ENCODE measurements at places on chromosomes 1 and 21. TPM values are rescaled to one million over a fixed set of nuclear protein-coding genes. Genes with fewer than 3 reads are reported as not detected.

The ZNF678 gene
- total RNA-seq, result 19.6 TPM

DNA sequence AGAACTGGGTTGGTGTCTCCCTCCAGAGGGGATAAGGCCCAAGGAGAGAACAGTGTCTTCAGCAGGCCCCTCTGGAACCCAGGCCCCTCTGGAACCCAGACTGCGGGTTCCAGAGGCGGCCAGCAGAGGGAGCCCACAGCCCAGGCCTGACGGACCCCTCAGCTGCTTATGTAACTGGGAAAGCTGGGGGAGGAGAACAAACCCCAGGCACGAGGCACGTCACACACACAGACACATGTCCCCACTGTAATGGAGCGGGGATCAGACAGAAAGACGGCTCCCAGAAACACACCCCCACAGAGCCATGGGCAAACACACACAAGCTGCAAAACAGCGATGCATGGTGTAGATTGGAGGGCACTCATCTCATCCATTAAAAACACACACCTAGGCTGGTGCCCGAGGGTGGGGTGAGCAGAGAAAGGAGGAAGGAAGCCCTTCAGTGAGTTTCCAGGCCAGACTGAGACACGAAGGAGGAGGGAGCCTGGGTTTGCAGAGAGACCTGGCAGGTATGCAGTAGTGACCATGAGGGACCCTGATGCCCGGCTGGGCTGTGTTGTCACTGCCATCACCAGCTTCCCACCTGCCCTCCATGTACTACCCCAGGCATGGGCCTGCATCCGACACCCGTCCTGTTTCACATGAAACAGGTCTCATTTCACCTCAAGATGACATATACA, 2.8 kb upstream of the IGSF8 start:
- no peak overlapping the region for H3K4me3 ChIP-seq
- no peaks in the 10 kb centered on the region for H3K27me3 ChIP-seq
- H3K27ac ChIP-seq, result no peak overlapping the region
- DNase-seq, result peak; percentile 91
- peaks cover 27% of the 10 kb centered on the region for H3K4me1 ChIP-seq
- H3K36me3 ChIP-seq, result no peaks in the 10 kb centered on the region

DNA sequence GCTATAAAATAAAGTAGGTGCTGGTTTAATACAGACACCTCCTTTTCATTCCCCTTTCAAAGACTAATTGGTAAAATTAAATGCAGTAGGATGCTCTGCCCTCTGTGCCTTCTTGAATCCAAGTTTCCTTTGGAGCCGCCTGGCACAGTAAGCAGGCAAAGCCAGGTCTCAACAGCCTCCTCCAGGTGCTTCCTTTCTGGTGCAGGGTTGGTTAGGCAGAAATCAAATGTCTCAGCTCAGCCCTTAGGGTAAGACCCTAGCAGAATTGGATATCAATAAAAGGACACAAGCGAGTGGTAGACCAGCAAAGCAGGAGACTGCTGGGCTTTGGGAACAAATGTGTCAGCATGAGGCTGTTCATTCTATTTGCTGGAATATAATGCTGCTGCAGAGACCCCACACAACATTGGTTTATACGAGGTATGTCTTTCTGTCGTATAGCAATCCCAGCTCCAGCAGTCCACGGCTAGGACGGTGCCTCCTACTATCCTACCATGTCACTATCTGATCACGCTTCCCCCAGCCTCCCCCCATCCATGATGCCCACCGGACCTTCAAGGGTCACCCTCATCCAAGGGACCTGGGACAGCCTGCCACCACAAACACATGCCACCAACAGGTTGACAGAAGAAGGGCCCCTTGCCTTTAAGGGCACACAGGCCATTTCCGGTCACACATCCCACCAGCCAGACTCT, 58.4 kb downstream of the CAPN2 start:
- DNase-seq, result no peak
- H3K27me3 ChIP-seq, result no peaks in the 10 kb centered on the region
- H3K4me3 ChIP-seq, result no peak overlapping the region
- no peaks in the 10 kb centered on the region for H3K36me3 ChIP-seq
- peaks cover 6% of the 10 kb centered on the region for H3K4me1 ChIP-seq
- H3K27ac ChIP-seq, result no peak overlapping the region

DNA sequence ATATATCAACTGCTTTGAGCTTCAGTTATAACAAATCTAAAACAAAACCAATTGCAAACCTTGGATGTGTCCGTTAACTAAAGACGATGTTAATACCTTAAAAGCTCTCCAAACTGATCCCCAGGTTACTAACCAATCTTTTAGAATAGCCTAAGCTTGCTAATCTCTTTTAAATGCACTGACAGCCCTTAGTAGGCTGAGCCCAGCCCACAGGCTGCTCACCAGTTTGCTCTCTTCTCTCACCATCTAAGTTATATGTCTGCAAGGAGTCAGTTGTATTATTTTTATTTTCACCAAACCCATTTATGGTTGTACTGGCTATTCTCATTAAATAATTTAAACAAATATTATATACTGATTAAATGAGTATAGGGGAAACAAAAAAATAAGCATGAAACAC, 199.5 kb downstream of the ADGRL2 start:
- no peak overlapping the region for H3K27ac ChIP-seq
- no peaks in the 10 kb centered on the region for H3K4me1 ChIP-seq
- no peak for DNase-seq
- H3K27me3 ChIP-seq, result no peaks in the 10 kb centered on the region

DNA sequence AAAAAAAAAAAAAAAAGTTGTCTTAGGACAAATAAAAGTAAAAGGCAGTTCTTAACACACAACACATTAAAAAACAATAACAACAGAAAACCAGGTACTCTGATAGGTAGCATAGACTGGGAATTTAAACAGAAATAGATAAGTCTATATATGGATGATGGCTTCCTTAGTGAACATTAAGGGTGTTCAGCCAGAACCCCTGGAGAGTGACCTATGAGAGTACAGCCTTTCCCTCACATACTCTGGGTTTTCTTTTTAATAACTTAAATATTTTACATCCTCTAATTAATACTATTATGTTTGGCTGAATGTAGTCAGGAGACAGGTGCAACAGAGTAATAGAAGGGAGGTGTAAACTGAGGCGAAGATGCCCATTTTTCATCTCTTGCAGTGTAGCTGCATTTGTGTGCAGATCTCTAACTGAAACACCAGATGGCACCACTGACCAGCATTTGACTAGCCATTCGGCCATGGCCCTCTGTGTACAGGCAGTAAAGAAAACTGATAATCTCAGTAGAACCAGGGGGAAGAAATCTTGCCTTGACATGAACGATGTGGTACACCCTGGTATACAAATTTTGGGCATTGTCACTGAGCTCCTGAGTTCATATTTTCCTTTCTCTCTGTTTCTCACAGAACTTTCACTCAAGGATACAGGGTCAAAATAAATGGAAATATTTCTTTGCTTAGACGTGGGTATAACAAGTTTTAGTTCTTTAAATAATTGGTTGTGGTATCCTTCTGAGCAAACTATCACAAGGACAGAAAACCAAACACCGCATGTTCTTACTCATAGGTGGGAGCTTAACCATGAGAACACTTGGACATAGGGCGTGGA, 7.6 kb downstream of the TTF2 start:
- peaks cover 11% of the 10 kb centered on the region for H3K4me1 ChIP-seq
- no peak overlapping the region for H3K27ac ChIP-seq
- no peaks in the 10 kb centered on the region for H3K27me3 ChIP-seq
- H3K4me3 ChIP-seq, result no peak overlapping the region

DNA sequence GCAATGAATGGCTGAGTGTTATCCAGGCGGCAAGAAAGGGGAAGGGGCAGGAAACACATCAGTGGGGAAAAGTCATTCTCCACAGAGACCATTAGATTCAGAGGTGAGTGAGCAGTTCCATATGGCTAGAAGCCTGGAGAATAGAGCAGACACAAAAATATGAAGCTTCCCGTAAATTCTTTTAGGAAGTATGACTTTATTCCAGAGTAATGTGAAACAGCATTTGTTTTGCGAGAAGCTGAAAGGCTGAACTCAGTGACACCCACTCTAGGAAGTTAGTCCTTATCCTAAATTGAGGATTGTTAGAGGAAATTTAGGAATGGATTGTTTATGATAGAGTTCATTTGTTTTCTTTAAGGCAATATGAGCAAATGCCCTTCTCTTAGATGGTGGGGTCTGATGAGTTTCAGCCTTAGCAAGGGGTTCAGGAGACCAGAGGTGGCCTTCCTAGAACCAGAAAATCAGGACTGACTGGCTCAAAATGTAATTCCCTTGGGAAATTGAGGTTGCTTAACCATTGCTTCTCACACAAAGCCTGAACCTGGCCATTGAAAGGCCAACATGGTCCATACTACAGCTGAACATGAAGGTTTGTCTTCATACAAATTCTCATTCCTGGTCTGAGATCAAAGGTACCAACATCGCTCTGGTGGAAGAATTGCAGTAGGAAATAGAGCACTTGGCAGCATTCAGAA, 167.5 kb downstream of the TPR start:
- no peaks in the 10 kb centered on the region for H3K4me1 ChIP-seq
- no peak overlapping the region for H3K4me3 ChIP-seq
- H3K27ac ChIP-seq, result no peak overlapping the region
- DNase-seq, result no peak
- H3K27me3 ChIP-seq, result no peaks in the 10 kb centered on the region

DNA sequence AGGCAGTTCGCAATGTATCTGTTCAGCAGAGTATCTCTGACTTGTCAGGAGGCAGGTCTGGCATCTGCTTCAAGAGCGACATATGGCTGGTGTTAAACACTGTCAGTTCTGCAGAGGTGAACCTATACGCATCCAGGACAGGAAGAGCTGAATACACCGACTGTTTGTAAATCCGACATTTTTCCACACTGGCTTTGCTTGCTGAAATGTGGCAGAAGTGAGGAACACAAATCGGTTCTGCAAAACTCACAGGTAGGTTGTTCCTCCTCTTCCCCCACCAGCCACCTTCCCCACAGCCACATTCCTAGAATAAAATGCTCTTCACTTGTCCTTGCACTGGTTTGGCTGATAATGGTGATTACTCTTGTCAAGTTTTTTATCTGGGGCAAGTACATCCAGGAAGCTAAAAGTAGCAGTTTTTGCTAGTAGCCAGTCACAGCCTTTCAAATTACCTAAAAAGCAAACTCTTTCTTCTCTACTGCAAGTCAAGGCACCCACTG, 289.2 kb downstream of the GRIK1 start:
- no peaks in the 10 kb centered on the region for H3K27me3 ChIP-seq
- H3K4me1 ChIP-seq, result no peaks in the 10 kb centered on the region
- DNase-seq, result no peak
- no peak overlapping the region for H3K4me3 ChIP-seq
- H3K36me3 ChIP-seq, result no peaks in the 10 kb centered on the region

Measured in Karpas-422 (cell line).